Activated naive CD4-positive, alpha-beta T cell treated with Interleukin-2 at 50 U/mL for 16 hours (primary cell): ENCODE measurements at places on chromosomes 12 and 14.

GRCh38 chr12:24723759-24724158 is 225.1 kb downstream of the BCAT1 start:
- DNase-seq, result no peak

GRCh38 chr12:13288937-13289652 is 92.6 kb downstream of the EMP1 start:
- no peak for DNase-seq

DNA sequence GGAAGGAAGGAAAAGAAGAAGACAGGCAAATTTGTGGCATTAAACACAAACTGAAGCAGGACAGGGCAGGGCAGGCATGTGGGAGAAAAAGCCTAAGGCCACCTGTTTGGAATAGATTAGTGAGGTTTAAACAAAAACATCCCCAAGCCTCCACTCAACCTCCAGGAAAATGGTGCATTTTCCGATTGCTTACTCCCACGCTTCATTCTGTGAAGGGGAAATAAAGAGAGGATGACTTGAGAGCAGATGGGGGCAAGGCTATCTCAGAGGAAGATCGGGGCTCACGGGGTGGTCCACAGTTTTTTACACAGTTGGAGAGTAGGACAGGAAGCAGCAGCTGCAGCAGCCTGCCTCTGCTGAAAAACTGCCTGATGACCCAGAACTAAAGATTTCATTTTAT is 250.9 kb downstream of the DUSP6 start:
- no peak for DNase-seq

- DNase-seq, result no peak
Measured at GRCh38 chr12:124655048-124655697, 87.8 kb upstream of the NCOR2 start.

DNA sequence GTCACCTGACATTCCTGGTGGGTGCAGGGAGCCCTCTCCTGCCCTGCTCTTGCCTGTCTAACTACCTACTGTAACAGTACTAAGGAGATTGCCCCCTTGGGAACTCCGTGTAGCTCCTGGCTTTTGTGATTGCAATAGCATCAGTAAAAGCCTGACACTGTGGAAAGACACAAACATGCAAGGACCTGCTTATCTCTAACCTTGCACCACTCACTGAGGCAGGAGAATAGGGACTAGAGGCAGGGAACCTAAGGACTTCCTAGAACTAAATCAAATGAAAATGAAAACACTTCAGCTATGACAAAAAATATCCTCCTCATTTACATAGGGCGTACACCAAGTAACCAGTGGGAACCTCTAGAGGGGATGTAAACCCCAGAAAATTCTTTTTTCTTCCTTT is 28.5 kb downstream of the TUBA1A start:
- DNase-seq, result no peak

GRCh38 chr12:131599190-131600159 is 111.4 kb upstream of the SFSWAP start:
- no peak for DNase-seq

DNA sequence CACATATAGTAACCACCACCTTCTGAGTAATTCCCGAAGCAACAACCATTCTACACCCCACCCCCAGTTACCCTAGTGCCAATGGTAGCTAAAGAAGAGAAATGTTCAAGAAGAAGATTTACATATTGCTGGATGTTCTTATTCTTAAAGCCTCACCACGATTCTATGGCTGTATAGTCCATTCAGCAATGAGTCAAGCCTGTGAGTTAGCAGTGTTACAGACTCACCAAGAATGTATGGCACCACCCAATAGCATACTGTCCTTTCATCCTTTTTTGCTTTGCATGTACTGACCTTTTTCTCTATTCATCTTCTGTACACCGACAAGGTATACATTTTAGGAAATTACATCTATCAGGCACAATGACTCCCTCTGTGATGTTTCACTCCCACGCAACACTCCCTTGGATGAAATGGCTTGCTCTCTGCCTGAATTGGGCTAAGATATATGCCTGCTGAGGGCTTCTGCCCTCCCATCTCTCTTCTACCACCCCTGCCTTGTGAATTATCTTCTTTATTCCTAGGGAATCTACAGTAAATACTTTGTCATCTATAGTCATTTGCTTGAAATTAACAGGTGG is 945.8 kb downstream of the DIO2 start:
- DNase-seq, result no peak

- DNase-seq, result no peak
Measured at GRCh38 chr12:52685406-52685890, 5.2 kb upstream of the KRT1 start.
